Activated CD8-positive, alpha-beta memory T cell treated with anti-CD3 and anti-CD28 coated beads for 1 hour (primary cell): ENCODE measurements at places on chromosomes 3 and 15.

GRCh38 chr15:51380999-51381806, 39.7 kb downstream of the GLDN start:
- no peak for DNase-seq

DNA sequence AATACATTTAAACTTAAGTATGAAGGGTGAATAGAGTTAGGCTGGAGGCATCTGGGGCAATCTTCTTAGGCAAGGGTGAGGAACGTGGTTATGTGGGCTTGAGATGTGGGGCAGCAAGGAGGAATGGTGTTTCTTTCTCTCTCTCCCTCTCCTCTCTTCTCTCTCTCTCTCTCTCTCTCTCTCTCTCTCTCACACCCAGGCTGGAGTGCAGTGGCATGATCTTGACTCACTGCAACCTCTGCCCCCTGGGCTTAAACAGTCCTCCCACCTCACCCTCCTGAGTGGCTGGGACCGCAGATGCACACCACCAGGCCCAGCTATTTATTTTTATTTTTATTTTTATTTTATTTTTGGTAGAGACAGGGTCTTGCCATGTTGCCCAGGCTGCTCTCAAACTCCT, 4.0 kb upstream of the MGA start:
- no peak for DNase-seq

GRCh38 chr15:100373120-100373896, 31.5 kb upstream of the ADAMTS17 start:
- no peak for DNase-seq

- DNase-seq = no peak
These were observed 7.3 kb downstream of the PRKCD start for GRCh38 chr3:53168175-53168923.

- DNase-seq = no peak
These were observed 31.6 kb downstream of the MCF2L2 start for GRCh38 chr3:183396662-183397391.

- DNase-seq = no peak
These were observed 193.5 kb downstream of the C3orf38 start for GRCh38 chr3:88343264-88343663.

DNA sequence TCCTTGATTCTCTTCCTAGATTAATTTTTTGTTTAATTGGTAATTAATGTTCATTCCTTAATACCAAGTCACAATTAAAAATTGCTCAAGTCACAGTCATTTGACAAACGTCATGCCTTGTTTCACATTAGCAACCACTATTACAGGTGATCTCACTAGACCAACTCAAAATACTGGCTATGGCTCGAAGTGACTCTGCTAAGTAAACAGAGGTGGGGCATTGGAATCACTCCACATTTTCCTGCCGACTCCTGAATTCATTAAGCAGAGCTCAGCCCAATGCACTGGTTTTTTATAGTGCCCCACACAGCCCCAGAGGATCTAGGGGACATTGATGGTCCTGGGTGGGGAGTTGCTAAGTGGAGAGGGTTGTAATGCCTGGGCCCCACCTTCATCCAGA, 201.2 kb upstream of the NSMCE3 start:
- no peak for DNase-seq

DNA sequence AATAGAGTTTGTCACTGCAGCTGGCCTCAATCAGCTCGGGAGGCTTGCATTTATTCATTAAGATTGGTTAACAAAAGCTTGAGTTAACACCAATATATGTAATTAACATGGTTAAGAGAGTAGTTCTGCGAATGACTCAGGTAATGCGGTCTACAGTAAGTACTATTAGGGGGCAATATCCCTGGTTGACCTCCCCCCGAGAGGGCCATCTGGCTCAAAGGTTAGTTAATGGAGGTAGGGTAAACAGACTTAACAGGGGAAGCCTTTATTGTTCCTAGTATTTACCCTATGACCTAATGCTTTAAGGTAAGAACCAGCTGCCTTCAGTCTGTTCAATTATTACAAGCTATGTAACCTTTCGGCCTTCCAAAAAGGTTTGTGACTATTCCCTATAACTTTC, 403.3 kb upstream of the SGO1 start:
- no peak for DNase-seq

DNA sequence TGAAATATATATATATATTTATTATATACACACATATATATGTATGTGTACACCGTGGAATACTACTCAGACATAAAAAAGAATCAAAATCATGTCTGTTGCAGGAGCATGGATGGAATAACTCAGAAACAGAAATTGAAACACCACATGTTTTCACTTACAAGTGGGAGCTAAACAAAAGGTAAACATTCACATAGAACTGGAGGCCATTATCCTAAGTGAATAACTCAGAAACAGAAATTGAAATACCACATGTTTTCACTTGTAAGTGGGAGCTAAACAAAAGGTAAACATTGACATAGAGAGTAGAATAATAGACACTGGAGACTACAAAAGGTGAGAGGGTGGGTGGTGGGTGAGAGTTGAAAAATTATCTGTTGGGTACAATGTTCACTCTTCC, 171.5 kb upstream of the GOLIM4 start:
- DNase-seq = no peak

GRCh38 chr3:16533928-16534574, 20.6 kb upstream of the RFTN1 start:
- no peak for DNase-seq

DNA sequence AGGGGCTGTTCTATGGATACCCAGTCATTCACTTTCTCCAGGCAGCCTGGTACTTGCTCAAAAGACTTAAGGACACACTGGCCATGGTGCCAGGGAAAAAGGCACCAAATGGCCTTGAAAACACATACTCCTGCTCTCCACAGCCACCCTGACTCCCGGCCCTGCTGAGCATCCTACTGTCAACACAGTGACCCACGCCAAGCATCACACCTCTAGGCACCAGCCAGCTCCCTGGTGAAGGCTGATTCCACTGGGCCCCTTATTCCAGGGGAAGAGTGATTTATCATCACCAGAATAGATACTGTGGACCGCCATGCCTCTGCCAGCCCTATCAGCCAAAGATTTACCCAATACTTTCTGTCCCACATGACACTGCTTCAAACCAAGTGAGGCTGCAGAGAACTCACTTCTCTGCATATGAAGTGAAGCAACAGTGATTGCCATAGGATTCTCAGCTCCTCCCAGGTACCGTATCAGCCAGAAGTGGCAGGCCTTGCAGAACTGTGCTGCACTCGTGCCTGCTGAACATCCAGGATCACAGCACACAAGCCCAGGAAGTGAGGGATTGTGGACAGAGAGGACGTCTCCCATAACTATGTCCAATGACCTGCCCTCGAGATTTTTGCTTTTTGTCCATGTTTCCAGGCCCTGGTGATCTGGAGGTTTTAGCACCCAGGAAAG, 63.7 kb downstream of the WHAMM start:
- no peak for DNase-seq

DNA sequence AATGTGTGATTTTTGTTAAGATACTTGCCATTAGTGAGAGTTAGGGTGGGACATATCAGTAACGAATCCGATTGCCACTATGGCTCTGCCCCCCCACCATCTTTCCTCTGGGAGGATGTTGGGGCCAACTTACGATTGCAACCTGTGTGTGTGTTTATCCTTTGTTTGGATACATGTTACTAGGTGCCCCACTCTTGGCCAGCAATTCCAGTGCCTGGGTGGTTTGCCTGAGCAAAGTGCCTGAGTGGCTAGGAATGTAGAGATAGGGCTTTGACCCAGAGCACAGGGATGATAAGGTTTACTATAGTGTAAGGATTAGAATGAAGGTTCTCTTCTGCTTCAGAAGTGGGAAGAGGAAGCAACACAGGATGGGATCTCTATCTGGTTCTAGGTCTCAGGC, 231.8 kb downstream of the TP63 start:
- no peak for DNase-seq

GRCh38 chr3:133831966-133832801, 26.6 kb downstream of the SRPRB start:
- no peak for DNase-seq

DNA sequence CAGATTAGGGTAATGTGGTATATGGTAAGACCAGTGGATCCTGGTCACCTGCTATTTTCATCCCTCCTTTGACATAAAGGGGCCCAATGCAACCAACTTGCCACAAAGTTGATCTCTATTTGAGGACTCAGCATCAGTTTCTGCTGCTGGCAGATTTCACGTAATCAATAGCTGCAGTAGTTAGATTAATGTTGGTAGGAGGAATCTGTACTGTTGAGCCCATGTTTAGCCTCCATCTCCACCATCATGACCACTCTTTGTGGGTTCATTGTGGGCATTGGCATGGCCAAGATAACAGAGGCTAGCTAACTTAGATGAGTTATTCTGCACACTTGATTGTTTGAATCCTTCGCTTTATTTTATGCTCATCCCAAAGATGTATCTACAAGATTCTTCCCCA, 29.9 kb downstream of the CGGBP1 start:
- DNase-seq = no peak

GRCh38 chr3:16132190-16132589, 42.3 kb upstream of the GALNT15 start:
- DNase-seq = no peak

DNA sequence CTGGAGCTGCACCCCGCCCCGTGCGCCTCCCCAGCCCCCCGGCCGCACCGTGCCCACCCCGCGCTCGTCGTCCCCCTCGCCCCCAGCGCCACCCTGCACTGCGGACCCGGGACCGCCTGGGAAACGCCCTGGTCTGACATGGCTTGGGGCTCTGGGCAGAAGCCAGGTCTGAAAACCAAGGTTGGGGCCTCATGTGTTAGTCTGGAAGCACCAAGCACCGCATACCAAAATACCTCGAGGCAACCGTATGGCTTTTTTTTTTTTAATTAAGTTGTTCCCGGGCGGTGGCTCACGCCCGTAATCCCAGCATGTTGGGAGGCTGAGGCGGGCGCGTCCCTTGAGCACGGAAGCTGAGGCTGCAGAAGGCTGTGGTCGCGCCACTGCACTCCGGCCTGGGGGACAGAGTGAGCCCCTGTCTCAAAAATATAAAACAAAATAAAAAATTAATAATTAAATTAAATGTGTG, 91.5 kb upstream of the CHD2 start:
- no peak for DNase-seq

- no peak for DNase-seq
These were observed 10.0 kb downstream of the RBP2 start for GRCh38 chr3:139466360-139466759.

- no peak for DNase-seq
These were observed 1.4 kb downstream of the EPHB1 start for GRCh38 chr3:134796281-134797056.

- no peak for DNase-seq
These were observed 110.3 kb upstream of the ETV5 start for GRCh38 chr3:186219211-186219638.

- no peak for DNase-seq
These were observed 40.3 kb downstream of the CHST14 start for GRCh38 chr15:40511093-40511471.

- DNase-seq = no peak
These were observed 14.8 kb downstream of the KLHL6 start for GRCh38 chr3:183540501-183541234.

DNA sequence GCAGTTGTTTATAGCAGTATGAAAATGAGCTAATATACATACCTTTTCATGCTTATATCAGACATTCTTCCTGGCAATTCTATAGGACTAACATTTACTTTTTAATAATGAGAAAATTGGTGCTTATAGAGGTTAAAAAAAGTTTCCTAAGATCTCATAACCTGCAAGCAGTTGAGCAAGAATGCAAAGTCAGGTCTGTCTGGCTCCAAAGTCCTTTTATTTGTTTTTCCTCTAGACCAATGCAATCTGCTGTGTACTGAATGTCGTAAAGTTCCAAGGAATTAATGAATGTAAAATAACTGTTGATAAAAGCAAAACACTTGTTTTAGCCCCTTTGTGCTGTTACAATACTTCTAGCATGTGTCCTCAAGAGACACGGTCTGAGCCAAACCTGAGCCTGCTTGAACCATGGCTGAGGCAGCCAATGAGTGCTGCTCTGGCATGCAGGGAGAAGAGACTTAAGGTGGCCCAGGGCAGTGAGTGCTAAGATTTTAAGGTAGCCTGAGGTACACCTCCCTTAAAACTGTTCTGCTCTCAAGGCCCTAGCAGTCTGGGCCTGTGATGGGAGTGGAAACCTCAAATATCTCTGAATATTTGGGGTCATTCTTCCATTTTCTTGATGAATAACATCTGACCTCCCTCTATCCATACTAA, 555.1 kb upstream of the NAALADL2 start:
- DNase-seq = no peak

DNA sequence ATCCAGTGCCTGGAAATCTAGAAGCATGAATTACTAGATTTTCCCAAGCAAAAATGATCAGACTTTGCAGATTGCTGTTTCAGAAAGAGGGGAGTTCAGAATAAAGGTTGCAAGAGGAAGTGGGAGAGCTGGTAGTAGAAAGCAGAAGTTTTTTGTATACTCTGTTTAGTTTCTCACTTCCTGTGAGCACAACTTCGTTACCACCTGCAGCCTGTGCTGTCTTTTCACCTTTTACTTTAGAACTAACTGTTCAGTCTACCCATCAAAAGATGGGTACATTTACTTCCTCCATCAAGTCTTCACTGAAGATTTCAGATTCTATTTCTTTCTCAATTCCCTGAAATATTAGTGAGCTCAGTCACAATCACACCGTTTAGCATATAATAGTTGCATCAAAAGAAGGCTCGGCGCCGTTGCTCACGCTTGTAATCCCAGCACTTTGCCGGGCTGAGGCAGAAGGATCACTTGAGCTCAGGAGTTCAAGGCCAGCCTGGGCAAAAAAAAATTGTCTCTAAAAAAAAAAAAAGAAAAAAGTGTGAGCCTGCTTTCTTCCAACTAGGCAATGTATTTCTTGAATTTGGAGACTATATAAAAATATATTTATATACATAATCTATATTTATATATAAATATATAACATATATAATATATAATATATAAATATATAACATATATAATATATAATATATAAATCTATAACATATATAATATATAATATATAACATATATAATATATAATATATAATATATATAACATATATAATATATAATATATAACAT, 1.8 kb upstream of the CEP97 start:
- no peak for DNase-seq

DNA sequence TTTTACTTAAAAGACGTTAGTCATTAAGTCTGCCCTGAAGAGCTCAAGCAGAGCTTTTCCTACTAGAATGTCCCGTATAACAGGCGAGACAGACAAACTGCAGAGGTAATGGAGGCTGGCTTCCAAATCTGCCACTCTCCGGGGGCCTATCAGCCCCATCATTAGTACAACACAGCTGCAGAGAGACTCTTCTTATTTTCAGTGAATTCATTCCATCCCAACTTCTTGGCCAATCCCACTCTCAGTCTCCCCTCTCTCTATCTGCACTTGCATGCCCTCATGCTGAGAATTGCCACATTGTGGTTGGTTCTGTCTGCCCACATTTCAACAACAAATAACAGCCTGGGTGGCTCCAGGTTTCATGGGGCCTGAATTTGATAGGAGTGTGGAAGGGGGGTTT, 412.7 kb downstream of the ERC2 start:
- DNase-seq = no peak

- DNase-seq = no peak
These were observed 254.5 kb upstream of the ROPN1 start for GRCh38 chr3:124246376-124246775.

DNA sequence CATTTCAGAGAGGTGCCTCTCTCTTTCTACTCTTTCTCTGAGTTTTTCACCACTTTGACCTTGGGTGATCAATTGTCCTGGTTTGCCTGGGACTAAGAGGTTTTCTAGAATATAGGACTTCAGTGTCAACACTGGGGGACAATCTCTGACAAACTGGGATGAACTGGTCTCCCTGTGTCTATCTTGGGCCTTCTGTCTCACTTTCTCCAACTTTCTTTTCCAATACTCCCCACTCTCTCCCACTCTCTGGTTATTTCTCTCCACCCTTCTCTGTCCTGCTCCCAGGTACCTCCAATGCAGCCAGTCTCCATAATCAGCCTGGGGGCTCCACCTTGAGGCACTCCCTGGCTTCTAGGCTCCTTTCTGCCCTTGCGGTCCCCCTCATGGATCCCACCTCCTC, 4.7 kb upstream of the ITGA11 start:
- DNase-seq = no peak
